Type B pancreatic cell (in vitro differentiated cells): ENCODE measurements at places on chromosomes 2 and 18.

DNA sequence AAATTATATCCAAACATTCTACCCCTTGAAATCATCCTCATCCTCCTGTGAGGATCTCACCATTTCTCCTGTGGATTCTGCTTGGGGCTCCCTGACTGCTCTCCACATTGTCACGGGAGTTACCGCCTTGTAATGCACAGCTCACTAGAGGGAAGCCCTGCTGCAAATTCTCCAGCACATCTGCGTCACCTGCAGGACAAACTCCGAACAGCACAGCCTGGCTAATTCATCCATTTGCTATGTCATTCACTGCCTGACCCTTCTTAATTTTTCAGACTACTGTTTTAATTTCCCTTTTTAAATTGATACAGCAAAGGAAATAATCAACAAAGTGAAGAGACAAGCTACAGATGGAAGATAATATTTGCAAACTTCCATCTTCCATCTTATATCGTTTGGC lies 627.4 kb downstream of the FBXO15 start:
- no peak overlapping the region for H3K4me3 ChIP-seq
- H3K36me3 ChIP-seq: no peaks in the 10 kb centered on the region
- H3K27me3 ChIP-seq: peaks cover 4% of the 10 kb centered on the region
- no peaks in the 10 kb centered on the region for H3K4me1 ChIP-seq
- no peak overlapping the region for H3K27ac ChIP-seq

DNA sequence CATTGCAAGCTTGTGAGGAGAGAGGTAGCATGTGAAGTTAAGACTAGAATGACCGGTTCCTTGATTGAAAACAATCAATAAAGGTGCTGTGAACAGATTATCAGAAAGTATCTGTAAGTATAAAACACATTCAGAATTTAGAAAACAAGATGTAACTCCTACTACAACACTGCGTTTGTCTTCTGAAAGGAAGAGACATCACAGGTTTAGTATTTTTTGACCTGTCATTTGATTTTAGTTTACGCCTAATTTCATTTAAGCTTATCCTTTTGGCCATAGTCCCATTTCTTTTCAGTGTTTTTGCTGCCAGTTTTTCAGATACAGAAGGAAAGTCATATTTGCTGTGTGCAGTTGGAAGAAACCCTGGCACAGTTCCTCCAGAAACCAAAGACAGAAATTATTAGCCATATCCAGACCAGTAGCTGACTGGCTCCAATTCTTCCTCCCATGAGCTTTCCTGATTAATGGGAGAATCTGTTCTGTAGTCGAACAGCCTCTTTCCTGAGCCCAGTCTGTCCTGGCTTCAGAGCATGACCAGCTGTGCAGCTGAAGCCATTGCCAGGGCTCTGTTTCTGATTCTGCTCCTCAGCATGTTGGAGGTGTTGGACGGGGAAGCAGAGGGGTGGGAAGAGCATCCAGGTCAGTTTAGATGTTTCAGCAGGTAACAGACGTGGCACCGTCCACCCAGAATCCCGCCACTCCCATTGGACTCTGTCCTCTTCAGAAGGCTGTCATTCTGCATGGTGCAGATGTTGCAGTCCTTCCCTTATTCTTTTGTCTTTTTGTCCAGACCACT lies 61.0 kb downstream of the CRIM1 start:
- H3K4me3 ChIP-seq: no peak overlapping the region
- H3K27me3 ChIP-seq: no peaks in the 10 kb centered on the region
- peaks cover 4% of the 10 kb centered on the region for H3K36me3 ChIP-seq
- peaks cover 43% of the 10 kb centered on the region for H3K4me1 ChIP-seq
- no peak for DNase-seq
- H3K27ac ChIP-seq: peak overlapping the region; percentile 29

DNA sequence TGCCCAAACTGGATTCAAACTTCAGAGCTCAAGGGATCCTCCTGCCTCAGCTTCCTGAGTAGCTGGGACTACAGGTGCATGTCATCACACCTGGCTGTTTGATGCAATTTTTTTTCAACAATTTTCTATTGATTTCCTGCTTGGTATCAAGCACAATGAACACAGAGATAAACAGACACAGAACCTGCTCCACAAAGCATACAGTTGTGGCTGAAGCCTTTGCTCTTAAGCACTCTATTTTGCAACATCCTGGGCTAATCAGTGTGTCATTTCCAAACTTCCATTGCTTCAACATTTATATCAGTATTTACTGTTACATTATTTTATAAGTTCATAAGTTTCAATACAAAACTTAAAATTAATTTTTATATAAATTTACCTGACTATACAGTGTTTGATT lies 79.4 kb downstream of the NEB start:
- no peaks in the 10 kb centered on the region for H3K27me3 ChIP-seq
- DNase-seq: no peak
- H3K27ac ChIP-seq: no peak overlapping the region
- no peak overlapping the region for H3K4me3 ChIP-seq

- DNase-seq: no peak
- peaks cover 8% of the 10 kb centered on the region for H3K4me1 ChIP-seq
- no peak overlapping the region for H3K4me3 ChIP-seq
- H3K27ac ChIP-seq: no peak overlapping the region
- H3K36me3 ChIP-seq: no peaks in the 10 kb centered on the region
Observed at GRCh38 chr2:150627526-150627925, 140.1 kb upstream of the RND3 start.

DNA sequence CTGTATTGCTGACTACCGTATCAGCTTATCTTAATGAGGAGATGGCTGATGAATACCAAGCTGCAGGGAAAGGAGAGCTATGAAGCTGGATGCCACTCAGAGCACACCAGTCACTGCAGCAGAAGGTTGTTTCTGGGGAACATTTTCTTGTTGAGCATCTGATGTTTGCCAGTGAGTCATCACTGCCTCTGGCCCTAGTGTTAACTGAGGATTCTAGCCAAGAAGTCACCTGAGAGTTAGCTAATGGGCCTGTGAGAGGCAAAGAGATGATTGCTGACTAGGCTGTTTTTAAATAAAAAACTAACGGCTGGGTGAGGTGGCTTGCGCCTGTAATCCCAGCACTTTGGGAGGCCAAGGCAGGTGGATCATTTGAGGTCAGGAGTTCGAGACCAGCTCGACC lies 37.9 kb downstream of the CCDC150 start:
- no peak for DNase-seq
- H3K27me3 ChIP-seq: no peaks in the 10 kb centered on the region
- no peak overlapping the region for H3K4me3 ChIP-seq

- H3K4me1 ChIP-seq: no peaks in the 10 kb centered on the region
- peaks cover 17% of the 10 kb centered on the region for H3K36me3 ChIP-seq
- no peak overlapping the region for H3K27ac ChIP-seq
Observed at GRCh38 chr2:3482363-3482821, 36.9 kb downstream of the ADI1 start.

DNA sequence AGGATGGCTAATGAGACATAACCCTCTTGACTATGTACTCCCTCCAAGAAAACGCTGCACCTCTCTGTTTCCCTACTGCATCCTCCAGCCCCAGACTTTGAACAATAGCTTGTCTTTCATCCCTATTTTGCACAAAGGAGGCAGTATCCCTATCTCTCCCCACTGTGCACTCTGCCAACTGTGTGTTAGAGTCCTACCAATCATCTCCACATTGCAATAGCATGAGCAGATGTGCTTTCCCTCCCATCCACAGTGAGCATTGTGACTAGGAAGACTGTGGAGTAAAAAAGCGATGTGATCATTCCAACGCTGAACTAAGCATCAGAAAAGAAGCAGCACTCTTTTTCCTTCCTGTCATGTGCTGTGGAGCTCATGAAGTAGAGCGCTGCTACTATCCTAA lies 206.3 kb upstream of the GULP1 start:
- H3K4me1 ChIP-seq: no peaks in the 10 kb centered on the region
- no peaks in the 10 kb centered on the region for H3K27me3 ChIP-seq
- no peak for DNase-seq
- no peaks in the 10 kb centered on the region for H3K36me3 ChIP-seq
- no peak overlapping the region for H3K27ac ChIP-seq
- no peak overlapping the region for H3K4me3 ChIP-seq

DNA sequence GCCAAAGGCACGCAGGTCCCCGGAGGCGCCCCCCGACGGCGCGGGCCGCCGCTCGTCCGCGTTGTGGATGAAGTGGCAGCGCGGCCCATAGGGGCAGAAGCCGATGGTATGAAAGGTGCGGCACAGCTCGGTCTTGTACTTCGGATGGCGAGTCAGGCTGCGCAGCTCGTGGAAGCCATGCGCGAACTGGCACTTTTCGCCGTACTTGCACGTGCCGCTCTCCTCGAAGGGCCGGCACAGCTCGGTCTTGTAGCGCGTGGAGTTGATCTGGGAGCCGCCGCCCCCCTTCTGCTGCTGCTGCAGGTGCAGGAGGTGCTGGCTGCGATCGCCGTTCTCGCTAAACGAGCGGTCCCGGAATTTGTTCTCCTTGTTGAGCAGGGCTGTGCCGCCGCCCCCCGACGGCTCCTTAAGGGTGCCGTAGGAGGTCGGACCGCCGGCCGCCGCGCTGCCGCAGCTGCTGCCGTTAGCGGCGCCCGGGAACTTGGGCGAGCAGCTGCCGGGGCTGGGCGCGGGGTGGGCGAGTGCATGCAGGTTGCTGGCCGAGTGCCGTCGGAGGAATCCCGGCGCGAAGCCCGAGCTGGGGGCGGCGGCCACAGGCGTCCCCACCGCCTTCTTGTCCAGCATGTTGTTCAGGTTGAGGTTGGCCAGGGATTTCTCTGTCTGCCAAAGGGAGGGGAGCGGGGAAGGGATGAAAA lies 1.2 kb downstream of the ZFP36L2 start:
- H3K36me3 ChIP-seq: peaks cover 30% of the 10 kb centered on the region
- peaks cover 34% of the 10 kb centered on the region for H3K4me1 ChIP-seq
- H3K4me3 ChIP-seq: peak overlapping the region; percentile 95
- DNase-seq: peak; percentile 79
- H3K27ac ChIP-seq: peak overlapping the region; percentile 88

DNA sequence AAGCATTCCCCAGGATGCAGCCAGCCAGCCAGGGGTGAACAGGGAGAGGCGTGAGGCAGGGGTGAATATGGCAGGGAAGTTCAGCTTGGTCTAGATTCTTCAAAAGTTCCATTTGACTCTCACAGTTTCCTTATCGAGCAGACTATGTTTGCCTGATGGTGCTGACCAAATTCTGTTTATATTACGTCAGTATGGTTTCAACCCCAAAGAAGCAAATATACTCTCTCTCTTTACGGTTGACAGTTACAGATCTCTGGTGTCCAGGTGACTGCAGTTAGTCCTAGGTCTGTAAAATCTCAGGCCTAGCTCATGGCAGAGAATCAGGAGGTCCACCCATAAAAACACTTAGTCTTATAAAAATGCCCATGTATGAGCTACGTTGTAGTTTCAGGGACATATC lies 38.3 kb upstream of the DNMT3A start:
- peaks cover 16% of the 10 kb centered on the region for H3K36me3 ChIP-seq
- H3K4me3 ChIP-seq: no peak overlapping the region
- no peaks in the 10 kb centered on the region for H3K27me3 ChIP-seq
- no peak for DNase-seq
- H3K27ac ChIP-seq: no peak overlapping the region

DNA sequence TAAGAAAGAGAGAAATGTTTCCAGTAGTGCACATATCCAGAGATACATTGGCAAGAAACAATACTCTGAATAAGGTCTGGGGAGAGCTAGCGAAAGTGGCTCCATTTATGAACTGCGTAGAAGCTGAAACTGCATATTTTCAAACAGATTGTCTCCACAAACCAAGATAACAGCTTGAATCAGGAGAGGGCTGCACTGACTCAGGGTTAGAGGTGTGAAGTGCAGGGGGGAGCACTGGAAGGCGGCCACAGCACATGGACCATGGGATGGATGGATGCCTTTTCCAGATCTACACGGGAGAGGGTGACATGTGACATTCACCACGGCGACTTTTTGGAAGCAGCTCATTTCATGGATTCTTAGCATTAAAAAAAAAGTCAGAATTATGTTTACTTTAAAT lies 729.4 kb downstream of the RNF144A start:
- H3K27ac ChIP-seq: no peak overlapping the region
- no peak overlapping the region for H3K4me3 ChIP-seq
- H3K27me3 ChIP-seq: no peaks in the 10 kb centered on the region
- H3K4me1 ChIP-seq: peaks cover 4% of the 10 kb centered on the region
- DNase-seq: no peak

- no peaks in the 10 kb centered on the region for H3K4me1 ChIP-seq
- peaks cover 88% of the 10 kb centered on the region for H3K27me3 ChIP-seq
- no peak within 1 kb of the TSS for H3K27ac ChIP-seq
- no peak for DNase-seq
Observed at GRCh38 chr2:119158563-119159347, at the start of gene C1QL2. Gene C1QL2, minus strand, starts transcription at chr2:119158751. Its CDS starts 482 bp downstream, at chr2:119158269.

DNA sequence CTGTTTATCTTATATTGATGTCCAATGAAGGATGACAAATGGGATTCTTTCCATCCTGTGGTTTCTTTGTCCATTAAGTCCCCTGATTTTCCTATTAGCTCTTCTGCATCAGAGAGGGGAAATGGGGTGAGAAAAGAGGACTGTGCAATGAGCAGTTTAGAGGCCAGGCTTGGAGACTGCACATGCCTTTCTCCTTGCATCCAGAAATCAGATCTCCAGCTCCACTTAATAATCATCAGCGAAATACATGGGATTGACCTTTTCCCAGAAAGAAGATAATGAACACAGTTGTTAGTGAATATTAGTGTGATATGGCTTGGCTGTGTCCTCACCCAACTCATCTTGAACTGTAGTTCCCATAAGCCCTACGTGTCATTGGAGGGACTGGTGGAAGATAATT lies 697.4 kb downstream of the CBLN2 start:
- H3K27ac ChIP-seq: no peak overlapping the region
- H3K4me1 ChIP-seq: no peaks in the 10 kb centered on the region
- no peaks in the 10 kb centered on the region for H3K36me3 ChIP-seq
- DNase-seq: no peak
- no peaks in the 10 kb centered on the region for H3K27me3 ChIP-seq

DNA sequence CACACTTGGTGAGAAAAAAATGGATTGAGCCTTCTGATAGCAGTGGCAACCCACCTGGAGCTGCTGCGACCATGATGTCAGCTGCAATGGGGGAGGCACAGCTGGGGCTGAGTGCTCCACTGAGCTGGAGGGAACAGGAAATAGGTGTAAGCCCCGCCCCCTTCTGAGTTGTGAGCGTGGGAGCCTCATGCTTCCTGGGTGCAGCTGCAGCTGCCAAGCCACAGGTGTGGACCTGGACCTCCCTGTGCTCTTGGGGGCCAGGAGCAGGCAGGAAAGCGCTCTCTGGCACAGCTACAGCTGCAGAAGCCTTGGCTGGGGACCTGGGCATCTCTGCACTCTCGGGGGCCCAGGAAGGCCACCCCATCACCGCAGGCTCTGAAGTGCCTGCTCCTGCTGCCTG lies 970.6 kb downstream of the DCDC2C start:
- no peaks in the 10 kb centered on the region for H3K27me3 ChIP-seq
- H3K27ac ChIP-seq: no peak overlapping the region
- no peak for DNase-seq
- no peaks in the 10 kb centered on the region for H3K4me1 ChIP-seq
- H3K36me3 ChIP-seq: no peaks in the 10 kb centered on the region
